Neural crest cell (in vitro differentiated cells): ENCODE measurements at places on chromosomes 6 and 20.

- no peak for DNase-seq
Observed at GRCh38 chr6:159805440-159806020, 5.5 kb downstream of the PNLDC1 start.

GRCh38 chr6:44642349-44642748 lies 254.8 kb downstream of the CDC5L start:
- no peak for DNase-seq

- DNase-seq, result no peak
Observed at GRCh38 chr6:51738614-51739013, 348.8 kb downstream of the PKHD1 start.

GRCh38 chr6:37236921-37237320 lies 20.7 kb upstream of the TBC1D22B start:
- no peak for DNase-seq

DNA sequence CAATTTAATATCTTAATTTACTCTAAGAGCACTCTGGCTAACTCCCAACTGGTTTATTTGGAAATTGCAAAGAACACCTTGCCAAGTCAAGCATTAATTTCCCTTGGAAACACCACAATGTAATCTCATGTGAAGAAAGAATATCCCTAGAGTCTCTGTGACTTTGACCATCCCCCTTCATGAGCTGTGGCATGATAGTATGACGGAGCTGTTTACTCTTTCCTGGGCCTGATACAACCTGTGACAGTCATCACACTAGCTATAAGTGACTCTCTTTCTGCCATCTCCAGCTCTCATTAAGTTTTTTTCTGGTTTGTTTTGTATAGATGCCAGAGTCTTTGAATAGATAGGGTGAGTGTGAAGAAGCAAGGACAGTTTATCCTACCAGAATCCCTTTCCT lies 470.3 kb upstream of the JARID2 start:
- no peak for DNase-seq
